ENCODE measurements at places on chromosomes 2 and 18. TPM values are rescaled to one million over a fixed set of nuclear protein-coding genes. Genes with fewer than 3 reads are reported as not detected.

Gene VSNL1
- not detected for polyA plus RNA-seq

Gene TRIP12
- 13.5 TPM for polyA plus RNA-seq

Gene G6PC2
- polyA plus RNA-seq, result not detected

Gene SCN2A
- polyA plus RNA-seq, result not detected

Gene RAX
- polyA plus RNA-seq, result not detected

Gene CPO
- polyA plus RNA-seq, result not detected

Gene RTP5
- not detected for polyA plus RNA-seq

Gene ADD2
- not detected for polyA plus RNA-seq
